ENCODE measurements at places on chromosomes 2 and 18.
A peak's percentile ranks its signal among the peaks of the same experiment; 100 is the strongest.

DNA sequence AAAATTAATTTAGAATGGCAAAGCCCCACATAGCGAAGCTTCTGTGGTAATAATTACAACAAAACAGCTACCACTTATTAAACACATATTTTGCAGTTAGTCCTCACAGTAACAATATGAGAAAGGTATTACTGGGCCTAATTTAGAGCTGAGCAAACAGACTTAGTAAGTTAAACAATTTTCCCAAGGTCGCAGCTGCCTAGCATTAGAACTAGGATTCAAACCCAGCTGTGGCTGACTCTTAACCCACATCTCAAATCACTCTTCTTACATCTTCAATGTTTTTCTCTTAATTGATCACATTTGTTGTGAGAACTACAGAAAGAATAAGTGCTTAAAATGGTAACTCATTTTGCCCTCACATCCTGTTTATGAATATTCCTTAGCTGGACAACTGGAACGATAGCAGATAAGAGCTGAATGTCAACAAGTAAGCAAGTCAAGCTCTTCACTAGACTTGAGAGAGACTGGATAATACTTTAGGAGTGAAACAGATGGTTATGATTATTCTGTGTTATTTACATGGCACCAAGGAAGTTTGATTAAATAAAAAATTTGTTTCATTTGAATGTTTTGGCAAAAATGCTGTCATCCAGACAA is 59.4 kb upstream of the TMEM17 start:
- no peak for DNase-seq

DNA sequence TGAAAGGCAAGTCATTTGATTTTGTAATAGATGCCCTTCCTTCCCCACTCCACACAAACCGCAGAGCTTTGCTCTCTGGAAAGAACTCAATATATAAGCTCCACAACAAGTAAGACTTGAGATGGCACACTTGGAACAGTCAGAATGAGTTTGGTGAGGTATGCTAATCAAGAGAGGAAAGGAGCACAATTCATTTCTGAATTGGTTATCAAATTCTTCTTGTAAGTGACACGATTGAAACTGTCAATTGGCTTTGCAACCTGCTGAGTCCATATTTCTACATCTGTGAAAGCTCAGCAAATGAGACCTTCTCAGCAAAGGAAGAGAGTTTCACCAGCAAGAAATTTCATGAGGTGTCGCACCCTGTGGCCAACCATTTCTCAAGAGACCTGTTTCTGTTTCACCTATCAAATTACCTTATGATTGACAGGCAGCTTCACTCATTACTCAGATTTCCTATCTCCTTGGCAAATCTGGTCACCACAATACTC is 19.1 kb downstream of the CTLA4 start:
- DNase-seq: peak; percentile 91

DNA sequence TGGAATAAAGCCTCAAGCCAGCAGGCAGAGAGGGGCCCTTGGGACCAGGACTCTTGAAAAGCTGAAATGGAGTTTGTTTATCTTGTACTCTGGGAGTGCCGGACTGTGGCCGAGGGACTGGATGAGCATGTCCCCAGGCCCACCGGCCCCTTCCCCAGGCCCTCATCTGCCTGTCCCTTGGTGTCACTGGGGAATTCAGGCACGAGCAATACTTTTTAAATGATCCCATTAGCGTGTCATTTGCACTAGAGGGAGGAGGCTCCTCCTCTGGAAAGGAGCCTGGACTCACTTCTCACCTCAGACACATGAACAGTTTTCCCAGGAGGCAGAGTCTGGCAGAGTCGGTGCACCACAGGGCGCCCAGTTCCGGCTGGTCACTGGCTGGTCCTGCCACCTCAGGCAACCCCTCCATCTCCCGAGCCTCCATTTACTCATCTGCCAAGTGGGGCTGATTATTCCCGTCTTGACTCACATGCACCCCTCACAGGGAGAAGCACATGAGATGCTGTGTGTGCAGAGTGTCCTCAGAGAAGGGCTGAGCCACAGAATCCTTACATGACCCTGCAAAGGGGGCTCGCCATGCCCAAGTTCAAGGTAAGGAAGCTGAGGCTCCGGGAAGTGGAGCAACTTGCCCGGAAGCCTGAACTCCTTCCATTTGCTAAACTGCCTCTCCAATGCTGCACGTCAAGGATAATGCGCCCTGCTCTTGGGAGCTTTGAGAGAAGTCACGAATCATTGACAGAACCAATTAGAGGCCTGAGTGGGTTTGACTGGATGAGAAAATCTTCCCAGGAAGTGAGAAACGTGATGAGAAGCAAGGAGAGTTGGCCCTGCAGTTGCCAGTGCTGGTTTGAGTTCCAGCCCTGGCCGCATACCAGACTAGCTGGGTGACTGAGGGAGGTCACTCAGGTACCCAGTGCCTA is 26.7 kb downstream of the CIB4 start:
- no peak for DNase-seq

- DNase-seq: no peak
Measured at GRCh38 chr2:17302281-17302680, 216.0 kb downstream of the RAD51AP2 start.

DNA sequence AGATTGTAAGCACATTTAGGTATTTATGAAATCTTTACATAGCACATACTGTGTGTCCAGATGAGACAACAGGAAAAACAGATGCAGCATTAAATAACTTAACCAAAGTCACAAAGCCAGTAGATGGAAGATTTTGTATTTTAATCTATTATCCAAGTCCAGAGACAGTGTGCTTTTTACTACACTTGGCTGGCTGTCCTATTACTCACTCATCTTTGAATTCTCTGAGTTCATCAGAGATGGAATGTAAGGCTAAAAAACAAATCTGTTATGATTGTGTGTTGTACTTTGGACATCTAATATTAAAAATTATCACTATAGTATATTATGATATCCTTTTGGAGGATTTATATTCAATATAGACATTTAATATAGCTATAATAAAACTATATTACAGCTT is 1189.4 kb downstream of the DSC3 start:
- no peak for DNase-seq
